ENCODE measurements at places on chromosomes 16 and 17. TPM values are rescaled to one million over a fixed set of nuclear protein-coding genes. Genes with fewer than 3 reads are reported as not detected.

DNA sequence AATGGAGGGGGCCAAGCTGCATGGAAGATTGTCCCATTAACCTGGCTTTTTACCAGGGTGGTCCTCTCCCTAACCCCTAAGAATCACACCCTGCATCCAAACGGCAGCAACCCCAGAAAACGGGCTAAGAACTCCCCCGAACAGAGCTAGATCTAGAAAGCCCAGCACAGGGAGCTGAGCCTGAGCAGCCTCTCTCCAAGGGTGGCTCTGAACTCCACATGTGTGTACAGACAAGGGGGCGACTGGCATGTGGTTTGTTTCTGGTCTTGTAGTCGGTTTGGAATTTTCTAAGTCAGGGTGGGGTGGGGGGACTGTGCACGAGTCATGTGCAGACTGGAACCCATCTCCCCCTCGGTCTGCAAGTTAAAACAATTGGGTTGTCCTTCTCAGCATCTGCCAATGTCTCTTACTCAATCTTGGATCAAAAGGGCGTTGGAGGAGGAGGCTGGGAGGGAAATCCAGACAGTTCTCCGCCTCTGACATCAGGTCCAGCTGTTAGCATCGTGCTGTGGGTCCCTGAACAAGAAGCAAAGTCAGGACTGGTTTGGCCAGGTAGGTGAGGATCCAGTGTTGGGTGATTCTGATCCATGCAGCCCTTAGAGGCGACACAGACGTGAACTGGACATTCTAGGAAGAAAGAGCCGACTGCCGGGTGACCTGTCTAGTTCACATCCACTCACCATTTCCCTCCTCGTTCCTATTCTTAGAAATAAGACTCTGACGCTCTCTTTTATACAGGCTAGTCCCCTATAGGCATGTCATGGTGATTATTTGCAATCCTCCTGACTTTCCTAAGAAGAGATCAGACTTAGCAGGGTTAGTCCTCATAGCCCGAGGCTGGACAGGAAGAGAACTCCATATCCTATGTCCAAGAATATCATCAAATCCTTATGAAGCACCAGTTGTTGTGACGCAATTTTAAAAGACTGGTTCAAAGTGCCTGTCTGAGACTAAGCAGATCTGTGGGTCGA lies 381.8 kb downstream of the SOX9 start:
- DNase-seq = no peak

DNA sequence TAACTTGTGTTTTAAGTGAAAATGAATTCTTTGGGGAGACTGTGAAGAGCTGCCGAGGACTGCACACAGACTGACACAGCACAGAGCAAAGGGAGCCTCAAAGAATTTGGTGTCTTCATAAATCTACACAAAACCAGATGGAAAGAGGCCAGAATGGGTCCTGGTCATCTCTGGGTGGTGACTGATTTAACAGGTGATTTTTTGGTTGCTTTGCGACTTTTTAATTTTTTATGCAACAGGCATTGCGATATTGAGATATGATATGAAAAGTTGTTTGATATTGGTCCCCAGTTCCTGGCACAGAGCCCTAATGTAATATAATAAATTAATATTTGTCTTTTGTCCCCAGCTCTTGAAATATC lies 12.6 kb upstream of the EIF1 start:
- DNase-seq = no peak

GRCh38 chr17:28488533-28489276 lies 15.3 kb downstream of the SLC13A2 start:
- no peak for DNase-seq

DNA sequence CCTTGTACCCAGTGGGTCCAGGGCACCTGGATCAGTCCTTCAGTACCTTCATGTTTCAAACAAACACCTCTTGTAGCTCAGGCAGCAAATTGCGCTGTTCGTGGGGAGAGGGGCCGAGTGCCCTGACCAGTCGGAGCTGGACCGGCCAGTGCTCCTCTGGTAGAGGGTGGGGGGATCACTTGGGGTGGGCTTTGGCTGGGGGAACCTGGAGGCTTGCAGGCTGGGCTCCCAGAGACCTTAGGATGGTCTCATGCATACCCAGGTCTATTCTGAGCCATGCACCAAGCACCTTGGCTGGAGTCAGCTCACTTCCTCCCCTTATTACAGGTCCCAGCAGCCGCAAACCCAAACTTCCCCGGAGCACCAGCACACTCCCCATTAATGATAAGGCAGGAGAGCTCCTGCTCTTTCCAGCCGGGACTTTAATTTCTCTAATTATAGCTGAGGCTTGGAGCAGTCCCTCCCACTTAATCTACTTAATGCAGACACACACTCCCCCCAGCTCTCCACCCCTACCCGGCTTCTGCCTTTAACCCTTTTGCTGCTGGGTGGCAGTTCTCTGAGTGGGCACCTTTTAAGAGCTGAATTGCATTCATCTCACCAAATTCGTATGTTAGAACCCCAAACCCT lies 26.3 kb upstream of the MGAT5B start:
- peak; percentile 15 for DNase-seq

GRCh38 chr17:67628580-67629013 lies 89.1 kb upstream of the NOL11 start:
- DNase-seq = no peak

DNA sequence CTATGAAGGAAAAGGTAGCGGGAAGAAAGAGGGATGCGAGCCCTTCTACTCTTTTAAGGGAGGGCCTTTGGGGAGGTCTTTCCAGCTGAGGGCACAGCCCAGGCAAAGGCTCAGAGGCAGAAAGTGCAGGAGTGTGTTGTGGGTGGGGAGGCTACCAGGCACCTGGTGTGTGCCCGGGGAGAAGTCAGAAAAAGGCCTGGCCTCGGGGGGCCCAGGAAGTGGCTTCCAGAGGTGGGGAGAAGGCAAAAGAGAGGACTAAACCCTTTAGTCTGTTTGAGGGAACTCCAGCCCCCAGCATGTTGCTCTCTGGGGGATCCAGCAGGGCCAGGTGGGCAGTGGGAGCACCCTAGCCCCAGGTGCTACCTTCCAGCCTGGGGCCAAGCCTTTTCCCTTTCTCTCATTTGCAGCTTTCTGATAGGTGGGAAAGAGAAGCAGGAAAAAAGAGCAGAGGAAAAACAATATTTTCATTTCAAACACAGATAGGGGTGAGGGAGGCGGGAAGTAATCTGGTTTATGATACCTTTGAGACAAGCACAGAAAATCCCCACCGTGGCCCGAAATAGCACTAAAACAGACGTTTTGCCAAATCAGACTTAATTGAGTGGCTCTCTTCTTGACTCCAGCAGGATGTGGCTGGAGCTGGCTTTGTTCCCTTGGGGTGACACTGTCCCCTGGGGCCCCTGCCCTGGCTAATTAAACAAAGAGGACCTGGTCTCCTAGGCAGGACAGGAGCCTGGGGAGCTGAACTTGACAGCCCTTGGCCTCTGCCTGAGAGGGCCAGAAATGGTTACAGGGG lies 10.4 kb downstream of the RAI1 start:
- peak; percentile 37 for DNase-seq

DNA sequence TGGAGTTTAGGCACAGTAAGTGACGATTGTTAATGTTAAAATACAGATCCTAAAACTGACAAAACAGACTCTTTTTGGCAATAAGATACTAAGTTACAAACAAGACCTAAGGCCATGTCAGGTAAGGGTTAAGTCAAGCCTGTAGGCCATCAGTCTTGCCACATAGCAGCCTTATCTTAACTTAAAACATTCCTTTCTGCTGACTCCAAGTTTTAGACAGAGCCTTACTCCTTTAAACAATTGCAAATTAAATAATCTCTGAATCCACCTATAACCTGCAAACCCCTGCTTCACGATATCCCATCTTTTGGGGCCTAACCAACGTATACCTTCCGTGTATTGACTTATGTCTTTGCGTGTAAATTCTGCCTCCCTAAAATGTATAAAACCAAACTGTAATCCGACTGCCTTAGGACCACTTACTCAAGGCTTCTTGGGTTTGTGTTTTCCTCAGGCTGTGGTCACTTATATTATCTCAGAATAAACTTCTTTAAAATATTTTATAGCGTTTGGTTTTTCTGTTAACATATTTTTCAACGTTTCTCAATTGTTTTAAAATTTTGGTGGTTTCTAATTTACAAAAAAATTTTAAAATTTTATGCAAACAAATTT lies 64.4 kb downstream of the EFCAB5 start:
- no peak for DNase-seq

DNA sequence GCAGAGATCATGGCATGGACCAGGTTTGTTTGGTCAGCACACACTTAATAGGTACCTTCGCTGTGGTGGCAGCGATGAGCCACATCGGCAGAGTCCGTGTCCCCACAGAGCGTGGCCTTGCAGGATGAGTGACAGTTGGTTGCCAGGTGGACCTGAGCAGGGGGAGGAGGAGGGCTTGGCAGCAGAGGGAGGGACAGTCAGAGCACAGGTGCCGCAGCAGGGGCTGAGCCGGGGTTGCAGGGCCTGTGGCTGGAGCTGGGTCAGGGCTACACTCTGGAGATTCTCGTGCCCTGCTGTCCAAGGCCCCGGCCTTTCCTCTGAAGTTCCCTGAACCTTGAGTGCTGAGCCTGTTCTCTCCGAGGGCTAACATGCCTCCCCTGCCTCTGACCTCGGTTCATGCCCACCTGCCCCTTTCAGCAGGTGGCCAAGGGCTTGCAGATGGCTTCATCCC lies 24.8 kb downstream of the POLR3E start:
- no peak for DNase-seq

DNA sequence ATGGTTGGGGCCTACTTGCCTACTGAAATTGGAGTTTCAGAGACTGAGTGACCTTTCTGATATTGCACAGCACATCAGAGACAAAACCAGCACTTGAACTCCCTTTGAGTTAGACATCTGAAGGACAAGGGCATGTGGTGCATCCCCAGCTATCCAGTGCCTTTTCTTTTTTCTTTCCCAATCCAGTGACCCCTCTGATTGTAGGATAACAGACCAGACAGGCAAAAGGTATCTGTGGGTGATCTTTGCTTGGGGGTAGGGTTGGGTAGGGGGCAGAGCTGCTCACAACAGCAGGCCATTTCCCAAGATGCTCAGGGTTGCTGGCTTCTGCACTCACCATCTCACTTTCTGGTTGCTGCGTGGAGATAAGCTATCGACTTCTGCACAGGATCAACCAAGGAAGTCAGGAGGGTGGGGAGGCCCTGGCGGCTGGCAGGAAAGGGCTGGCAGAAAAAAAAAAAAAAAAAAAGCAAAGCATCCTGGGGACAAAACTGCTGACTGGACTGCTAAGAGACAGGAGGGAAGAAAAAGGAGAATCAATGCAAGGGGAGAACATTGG lies 42.2 kb downstream of the HOXB1 start:
- no peak for DNase-seq

GRCh38 chr16:8469102-8469778 lies 121.1 kb downstream of the TMEM114 start:
- DNase-seq = no peak

DNA sequence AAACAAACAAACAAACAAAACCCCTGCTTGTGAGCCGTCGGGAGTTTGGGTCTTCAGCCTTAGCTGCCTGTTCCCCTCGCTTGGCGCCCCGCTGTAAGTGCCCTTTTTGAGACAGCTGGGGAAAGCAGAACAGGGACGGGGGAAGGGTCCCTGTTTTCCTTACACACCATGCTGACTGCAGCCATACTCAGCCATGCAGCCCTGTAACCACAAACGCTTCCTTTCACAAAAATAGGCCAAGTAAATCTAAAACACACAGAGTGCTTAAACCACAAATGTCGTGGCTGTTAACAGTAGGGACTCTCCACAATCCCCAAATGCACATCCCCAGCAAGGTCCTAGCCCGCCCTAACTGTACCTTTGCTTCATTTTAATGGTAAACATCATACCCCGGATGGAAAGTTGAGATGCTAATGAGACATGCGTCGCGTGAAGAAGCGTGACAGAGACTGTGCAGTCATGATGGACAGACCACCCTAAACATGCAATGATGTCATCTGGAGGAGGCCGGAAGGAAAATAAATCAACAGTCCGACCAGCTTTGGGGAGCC lies 129.9 kb downstream of the MGAT5B start:
- peak; percentile 92 for DNase-seq

DNA sequence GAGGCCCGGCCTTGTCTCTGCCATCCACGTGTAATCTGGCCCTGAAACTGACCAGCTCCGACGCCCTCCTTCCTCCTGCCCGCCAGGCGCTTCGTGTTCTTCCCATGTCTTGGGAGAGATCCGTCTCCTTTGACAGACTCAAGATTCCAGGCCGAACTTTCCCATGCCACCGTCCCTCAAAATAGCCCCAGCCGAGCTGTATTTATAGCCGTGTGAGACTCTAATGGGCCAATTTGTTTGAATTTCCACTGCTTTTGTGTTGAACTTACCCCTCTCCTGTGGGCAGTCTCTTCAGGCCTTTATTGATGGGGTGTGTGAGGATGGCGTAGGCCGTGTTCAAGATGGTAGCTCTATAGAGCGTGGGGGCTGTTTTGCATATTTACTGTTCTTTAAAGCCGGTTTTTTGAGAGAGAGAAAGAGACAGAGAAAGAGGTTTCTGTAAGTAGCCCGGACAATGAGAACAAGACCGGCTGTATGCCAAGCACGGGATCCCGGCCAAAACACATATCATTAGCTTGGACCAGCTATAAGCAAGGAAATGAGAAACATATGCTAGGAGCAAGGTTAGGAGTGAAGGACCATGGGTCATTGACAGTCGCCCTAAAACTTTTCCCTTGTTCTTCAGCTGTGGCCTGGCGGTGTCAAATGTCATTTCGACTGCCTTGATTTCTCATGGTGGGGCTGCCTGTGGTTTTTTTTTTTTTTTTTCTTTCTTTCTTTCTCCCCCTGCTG lies 124.5 kb upstream of the ZFHX3 start:
- no peak for DNase-seq

DNA sequence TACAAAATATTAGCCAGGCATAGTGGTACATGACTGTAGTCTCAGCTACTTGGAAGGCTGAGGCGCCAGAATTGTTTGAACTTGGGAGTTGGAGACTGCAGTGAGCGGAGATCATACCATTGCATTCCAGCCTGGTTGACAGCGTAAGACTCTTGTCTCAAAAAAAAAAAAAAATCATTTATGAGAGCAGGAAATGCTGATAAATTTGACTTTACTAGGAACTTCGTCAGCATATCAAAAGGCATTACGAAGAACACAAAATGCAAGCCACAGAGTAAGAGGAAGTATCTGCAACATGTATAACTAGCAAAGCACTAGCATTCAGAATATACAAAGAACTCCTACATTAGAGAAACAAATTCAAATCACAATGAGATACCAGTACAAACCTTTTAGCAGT lies 279.3 kb downstream of the ZFHX3 start:
- no peak for DNase-seq

GRCh38 chr16:57413733-57414132 lies 9.2 kb downstream of the CCL17 start:
- DNase-seq = no peak

TPPP3 gene
- 3.0 TPM for total RNA-seq

TERB1 gene
- 1.0 TPM for total RNA-seq

CSH2 gene
- total RNA-seq = not detected

ABCC12 gene
- not detected for total RNA-seq

TTLL6 gene
- not detected for total RNA-seq

ITGAD gene
- 1.0 TPM for total RNA-seq

BRIP1 gene
- 2.7 TPM for total RNA-seq

HOXB13 gene
- total RNA-seq = not detected

ETV4 gene
- total RNA-seq = not detected

All from natural killer cell (primary cell).